MM.1S (cell line): ENCODE measurements at places on chromosomes 1 and 21.

DNA sequence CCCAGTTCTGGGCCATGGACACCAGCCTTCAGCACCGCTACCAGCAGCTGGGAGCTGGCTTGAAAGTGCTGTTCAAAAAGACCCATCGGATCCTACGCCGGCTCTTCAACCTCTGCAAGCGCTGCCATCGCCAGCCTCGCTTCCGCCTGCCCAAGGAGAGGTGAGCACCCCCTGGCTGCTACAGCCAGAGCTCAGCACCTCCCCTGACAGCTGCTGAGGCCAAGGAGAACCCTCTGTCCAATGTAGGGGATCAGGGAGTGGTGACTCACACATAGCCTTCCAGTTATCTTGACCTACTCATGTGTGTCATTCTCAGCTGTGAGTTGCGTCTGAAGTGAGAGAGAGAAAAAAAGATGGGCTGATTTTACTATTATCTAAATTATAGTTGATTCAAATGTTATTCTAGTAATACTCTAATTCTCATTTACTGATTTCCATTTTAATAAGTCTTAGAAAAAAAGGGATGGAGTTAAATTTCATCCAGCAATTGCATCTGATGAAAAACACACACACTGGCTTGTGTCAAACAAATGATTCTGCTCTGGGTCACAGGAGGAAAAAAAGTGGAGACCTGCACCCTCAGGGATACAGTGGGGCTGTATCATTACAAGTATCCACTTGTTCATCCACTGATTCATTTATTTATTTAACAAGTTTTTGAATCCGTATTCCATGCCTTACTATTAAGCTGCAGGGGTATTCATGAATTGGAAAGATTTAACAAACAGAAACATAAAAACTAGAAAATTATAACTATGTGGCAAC is 108.0 kb downstream of the BRINP2 start:
- no peak for DNase-seq

DNA sequence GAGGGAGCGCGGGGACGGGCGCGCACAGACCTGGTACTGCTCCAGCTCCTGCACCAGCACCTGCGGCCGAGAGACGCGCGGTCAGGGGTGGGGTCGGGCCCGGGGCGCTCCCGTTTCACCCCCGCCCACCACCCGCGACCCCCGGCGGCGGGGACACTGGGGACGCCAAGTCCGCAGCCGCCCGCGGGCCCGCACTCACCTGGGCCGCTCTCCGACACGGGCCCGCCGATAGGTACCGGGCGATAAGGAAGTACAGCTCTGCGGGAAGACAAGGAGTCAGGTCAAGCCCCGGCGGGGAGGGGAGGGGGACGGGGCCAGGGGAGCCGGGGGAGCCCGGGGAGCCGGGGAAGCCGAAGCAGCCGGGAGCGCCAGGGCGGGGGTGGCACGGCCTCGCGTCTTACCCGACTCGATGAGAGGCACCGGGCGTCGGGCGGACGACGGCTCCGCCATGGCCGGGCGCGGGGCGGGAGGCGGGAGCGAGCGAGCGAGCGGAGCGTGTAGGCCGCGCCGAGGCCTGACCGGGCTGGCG is 326 bp downstream of the BRWD1 start:
- no peak for DNase-seq

GRCh38 chr1:78483903-78484302 is 6.9 kb upstream of the PTGFR start:
- no peak for DNase-seq

- no peak for DNase-seq
These were observed 3.5 kb downstream of the CD244 start for GRCh38 chr1:160859166-160859565.

DNA sequence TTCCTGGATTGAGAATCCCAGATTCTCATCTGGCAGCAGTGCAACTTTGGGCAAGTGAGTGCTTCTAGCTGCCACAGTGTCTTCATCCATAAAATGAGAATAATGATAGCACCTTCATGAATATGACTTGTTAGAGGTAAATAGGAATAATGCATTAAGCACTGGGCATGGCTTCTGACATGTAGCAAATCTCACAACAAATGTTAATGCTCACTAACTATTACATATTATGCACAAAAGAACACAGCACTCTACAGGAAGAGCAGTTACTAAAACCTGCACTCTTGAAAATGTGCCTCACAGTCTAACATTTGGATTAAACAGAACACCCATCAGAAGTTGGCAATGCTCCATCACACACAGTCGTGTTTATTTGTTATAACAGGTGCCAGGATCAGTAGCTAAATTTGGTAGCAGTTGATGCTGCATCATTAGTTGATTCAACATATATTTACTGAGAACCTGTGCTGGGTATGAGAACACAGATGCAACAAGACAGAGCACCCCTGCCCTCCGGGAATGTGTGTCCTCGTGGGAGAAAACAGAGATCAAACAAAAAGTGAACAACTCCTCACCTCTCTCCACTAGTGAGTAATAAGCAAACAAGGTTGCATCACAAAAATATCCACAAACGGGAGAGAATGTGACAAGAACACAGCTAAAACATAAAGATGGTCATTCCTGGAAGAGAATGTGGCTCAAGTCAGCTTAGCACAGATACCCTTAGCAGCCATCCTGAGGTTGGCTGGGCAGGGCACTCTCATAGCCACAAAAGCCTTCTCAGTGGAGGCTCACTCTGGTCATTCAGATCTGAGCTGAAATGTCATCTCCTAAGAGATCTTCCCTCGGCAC is 26.2 kb upstream of the LBR start:
- DNase-seq = no peak

DNA sequence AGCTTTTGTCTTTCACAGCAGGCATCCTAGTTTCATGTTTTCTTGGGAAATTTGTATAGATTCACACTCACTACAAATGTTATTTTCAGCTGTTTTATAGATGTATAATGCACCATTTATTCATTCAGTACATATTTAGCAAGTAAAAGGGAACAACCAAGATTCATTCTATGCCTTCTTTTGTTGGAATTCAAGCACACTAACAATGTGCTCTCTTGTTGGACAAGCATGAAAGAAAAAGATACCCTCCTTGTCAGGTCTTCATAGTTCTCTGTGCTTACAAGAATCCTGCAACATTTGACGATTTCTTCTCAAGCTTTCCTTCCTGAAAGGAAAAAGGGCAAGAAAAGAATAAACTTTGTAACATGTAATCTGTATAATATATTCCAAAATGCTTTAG is 456.0 kb downstream of the USP25 start:
- no peak for DNase-seq

GRCh38 chr1:236502972-236503639 is 20.7 kb upstream of the LGALS8 start:
- DNase-seq = no peak

DNA sequence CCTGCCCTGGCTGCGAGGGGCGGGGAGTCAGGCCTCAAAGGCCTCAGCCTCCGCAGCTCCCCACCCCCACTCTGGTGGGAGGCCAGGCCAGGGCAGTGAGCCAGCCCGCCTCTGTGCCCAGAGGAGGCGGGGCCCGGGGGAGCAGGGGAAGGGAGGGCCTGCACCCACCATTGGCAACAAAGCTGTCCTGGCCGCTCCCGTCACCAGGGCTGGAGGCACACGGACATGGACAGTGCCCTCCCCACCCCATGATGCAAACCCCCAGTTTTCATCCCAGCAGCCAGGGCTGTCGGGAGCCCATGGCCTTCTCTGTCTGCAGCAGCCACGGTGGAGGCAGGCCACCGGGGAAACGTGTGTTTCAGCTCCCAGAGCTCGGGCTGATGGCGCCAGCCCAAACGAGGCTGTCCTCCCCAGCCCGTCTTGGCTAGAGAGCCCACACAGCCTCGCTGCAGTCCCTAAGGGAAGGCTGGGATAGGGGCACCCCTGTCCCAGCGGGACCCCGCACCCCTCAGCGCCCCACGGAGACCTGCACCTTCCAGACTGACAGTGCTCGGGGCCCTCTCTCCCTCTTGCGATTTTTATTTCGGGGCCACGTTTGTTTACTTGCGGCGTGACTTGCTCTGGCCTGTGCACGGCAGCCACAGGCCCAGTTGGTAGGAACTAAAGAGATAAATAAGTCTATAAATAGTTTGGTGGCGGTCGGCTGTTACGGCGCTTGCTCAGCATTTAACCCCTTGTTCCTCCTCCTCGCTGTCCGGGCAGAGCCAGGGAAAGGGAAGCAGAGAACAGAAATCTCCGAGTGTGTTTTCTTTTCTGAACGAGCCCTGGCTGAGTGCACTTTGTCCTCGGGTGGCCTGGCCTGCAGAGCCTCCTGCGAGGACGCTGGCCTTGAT is 101.8 kb downstream of the PRDM16 start:
- peak; percentile 43 for DNase-seq

DNA sequence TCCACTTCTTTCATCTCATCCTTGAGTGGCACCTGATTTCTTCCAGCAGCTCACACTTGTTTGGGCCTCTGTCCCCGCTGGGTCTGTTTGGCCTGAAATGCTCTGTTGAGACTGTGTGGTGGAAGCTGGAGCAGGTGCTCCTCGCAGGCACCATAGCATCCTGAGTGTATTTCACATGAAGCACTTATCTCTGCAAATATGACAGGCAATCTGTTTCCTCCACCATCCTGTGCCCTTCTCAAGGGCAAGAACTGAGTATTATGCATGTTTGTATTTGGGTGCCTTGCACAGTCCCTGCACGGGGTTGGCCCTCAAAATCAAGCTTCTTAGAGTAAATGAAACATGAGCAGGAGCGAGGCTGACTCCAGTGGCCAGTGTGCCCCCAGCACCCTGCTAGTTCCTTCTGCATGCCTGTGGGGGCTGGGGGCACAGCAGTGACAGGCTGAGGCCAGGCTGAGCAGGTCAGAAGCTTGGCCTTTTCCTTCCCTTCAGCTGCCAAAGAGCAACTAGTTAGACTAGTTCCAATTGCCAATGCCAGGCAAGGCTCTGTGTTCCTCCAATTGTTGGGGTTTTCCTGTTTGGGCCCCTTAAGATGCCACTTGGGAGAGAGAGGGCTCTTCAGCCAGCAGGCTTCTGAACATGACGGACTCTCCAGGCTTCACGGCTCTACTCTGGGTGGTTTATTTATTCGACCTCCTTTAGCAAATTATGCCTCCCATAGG is 129.6 kb upstream of the ATP1A1 start:
- no peak for DNase-seq

GRCh38 chr1:23215751-23216449 is 1.4 kb downstream of the HTR1D start:
- no peak for DNase-seq

GRCh38 chr1:33296824-33297223 is 24.1 kb downstream of the A3GALT2 start:
- DNase-seq = no peak

DNA sequence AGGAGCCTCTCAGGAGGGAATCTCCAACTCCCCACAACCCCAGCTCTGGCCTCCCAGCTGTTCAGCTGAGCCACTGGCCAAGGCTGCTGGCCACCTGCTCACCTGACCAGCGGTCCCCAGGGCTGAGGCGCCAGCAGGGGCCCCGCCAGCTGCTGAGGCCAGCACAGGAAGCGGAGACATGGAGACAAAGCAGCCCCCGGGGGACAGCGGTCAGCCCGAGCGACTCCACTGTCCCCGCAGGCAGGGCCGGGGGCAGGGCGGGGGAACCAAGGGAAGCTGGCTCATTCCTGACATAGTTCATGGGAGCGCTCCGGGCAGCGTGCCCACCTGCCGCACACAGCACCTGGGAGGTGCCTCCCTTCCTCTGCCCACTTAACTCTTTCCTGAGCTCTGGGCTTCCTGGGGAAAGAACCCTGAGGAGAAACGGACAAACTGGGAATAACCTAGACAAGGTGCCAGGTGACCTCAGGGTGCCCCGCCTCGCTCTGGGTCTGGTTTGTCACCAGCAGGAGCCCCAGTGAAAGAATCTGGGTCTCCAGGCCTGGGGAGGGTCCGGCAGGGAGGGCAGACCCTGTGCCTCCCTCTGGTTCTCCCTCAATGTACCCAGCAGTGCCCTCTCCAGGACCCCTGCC is 10.7 kb downstream of the EPHA2 start:
- no peak for DNase-seq

DNA sequence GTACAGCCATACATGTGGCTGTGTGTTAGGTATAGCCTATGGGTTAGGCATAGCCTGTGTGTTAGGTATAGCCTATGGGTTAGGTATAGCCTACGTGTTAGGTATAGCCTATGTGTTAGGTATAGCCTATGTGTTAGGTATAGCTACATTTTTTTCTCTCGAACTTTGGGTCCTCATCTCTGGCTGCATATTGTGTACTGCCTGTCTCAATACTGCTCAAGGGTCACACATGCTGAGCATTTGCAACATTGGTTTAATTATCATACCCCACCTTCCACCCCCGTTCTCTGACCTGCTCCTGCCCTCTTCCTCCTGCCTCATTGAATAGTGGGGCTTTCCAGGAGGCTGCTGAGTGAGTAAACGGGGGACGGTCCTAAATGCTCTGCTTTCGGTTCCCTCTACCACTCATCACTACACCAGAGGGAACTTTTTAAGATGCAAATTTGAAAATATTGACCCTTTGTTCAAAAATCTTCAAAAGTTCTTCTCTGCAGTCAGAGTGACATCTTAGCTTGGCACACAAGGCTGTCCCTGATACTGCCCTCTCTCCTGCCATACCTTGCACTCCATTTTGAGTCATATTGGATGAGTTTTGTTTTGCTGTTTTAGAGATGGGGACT is 17.8 kb downstream of the OR2B11 start:
- peak; percentile 56 for DNase-seq

DNA sequence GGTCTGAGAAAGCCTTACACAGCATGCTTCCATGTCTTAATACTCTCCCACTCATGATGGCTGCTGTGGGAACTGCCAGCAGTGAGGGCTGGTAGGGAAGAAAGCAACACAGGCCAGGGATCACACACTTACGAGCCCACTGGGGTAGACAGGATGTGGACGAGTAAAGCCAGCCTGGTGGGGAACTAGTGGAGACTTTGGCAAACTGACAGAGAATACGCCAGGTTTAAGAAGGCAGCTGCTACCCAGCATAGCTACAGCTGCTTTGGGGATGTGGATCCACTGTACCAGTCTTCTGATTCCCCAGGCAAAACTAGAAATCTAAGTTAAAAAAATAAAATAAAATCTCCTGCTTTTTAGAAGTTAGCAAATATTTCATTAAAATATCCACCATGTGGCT is 664.0 kb downstream of the SMYD3 start:
- no peak for DNase-seq

DNA sequence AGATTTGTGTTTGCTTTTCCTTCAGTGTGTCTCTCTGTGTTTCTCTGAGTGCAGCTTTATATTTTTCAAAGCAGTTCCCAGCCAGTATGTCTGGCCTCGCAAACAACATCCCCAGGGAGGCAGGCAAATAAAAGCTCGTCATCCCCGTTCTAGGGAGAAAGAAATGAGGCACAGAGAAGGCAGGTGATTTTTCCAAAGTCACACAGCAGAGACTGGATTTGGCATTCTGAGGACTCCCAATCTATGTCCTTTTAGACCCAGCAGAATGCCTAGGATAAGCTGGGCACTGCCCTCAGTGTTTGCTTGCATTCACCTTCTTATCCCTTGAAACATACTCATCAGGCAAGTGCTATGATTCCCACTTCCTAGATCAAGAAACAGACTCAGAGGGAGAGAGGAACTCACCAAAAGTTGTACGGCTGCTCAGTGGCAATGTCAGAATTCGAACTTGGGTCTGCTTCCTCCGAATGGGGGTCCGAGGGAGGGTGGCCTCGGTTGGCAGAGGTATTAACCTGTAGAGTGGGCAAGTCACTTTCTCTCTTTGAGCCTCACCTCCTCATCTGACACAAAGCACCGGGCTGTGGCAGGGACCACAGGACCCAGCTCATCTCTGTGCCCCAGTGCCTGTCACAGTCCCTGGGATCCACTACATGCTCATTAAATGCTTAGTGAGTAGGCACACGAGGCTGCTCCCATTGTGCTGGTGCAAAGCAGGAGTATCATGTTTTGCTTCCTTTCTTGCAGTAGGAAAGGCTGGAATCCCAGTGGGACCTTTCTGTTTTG is 4.2 kb downstream of the RAP1GAP start:
- DNase-seq = no peak

- DNase-seq = no peak
These were observed 152.9 kb downstream of the ZBTB18 start for GRCh38 chr1:244204004-244204403.

- DNase-seq = no peak
These were observed 5.4 kb downstream of the NES start for GRCh38 chr1:156671804-156672203.
